CD8-positive, alpha-beta T cell (primary cell): ENCODE measurements at places on chromosomes 1 and 21.
A peak's percentile ranks its signal among the peaks of the same experiment; 100 is the strongest.

- DNase-seq, result no peak
These were observed 389.7 kb upstream of the RUNX1 start for GRCh38 chr21:35438643-35439404.

DNA sequence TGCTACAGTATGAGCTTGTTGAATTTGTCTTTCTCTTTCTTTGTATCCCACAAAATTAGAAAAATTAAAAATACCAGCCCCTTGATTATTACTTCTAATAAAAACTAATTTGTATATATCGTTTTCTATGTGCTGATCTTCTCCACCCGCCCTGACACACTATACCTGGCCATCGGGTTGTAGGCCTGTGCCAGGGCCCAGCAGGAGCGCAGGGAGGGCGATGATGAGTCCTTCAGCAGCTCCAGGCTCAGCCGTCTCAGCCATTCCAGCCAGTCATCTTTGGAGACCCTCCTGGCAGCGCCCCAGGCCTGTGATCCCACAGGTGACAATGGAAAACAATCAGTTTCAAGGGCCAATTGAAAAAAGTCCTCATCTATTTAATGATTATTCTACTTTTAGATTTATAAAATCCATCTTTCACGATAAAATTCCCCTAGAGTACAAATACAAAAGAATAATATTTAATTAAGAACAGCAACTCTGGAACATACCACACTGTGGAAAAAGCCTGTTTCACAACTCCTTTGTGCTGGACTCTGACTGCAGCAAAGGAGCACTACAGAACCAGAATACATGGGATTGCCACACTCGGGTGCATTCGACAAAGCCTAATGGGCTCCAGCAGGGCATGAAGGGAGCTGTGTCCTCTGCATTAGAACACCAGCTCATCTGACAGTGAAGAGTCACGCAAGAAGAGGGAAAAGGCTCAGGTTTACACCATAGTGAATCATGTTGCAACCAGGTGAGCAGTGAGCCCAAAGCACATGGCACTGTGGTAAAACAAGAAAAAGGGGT is 15.4 kb downstream of the ANGPTL7 start:
- DNase-seq, result no peak

- no peak for DNase-seq
These were observed 55.6 kb upstream of the CD34 start for GRCh38 chr1:207966521-207966920.

- no peak for DNase-seq
These were observed 77.5 kb upstream of the KCNK2 start for GRCh38 chr1:215005078-215005477.

GRCh38 chr1:168431882-168432281 is 111.9 kb downstream of the XCL2 start:
- DNase-seq, result no peak

GRCh38 chr1:150362721-150363425 is 1.1 kb upstream of the RPRD2 start:
- DNase-seq, result peak; percentile 32

DNA sequence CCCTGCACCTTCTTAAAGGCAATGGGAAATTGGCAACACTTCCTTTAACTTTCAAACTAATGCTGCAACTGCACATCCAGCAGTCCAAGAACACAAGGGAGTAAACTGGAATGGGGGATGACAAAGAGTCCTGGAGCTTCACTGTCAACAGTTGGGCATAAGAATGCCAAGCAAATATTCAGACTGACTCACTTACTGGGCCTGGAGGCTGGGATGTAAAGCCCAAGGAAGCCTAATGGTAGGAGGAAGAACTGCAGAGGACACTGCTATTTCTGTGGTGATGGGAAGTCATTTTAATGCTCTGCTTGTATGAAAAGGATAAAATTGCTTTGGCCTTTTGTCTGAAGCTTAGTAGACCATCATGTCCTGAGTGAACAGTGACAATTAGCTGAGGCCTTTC is 15.7 kb upstream of the DMRTA2 start:
- DNase-seq, result no peak

DNA sequence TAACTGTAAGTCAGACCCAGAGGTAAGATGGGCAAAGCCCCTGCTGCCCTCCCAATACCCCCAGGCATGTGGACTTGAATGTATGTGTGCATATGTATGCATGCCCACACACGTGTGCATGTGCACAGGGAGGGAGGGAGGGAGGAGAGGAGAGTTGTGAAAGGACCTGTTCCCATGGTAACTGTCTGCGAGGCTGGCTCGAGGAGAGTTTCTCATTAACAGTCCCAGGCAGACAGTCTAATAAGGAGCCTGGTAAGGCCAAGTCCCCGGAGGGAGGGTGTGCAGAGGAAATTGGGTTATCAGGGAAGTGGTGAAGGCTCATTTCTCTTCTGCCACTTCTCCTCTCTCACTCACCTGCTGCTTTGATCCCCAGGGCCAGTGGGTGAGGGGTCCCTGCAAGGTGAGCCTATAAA is 74.9 kb downstream of the NFASC start:
- no peak for DNase-seq

GRCh38 chr1:238115852-238116251 is 225.1 kb upstream of the ZP4 start:
- no peak for DNase-seq

DNA sequence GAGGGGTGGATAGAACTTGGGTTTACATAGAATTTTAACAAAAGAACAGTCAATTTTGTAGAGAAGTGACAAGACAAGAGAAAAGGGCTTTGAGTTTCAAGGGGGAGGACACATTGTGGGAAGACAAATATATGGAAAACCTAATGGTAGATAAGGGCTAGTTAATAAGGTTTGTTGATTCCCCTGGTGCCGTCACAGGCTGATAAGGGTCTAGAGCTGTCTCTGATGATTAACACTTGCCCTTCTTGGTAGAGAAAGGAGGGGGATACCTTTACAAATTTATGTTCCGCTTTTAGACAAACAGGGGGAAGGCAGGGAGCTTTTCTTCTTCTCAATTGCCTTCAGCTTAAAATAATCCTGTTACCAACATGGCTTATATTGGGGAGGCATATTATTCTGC is 124.3 kb downstream of the ETS2 start:
- DNase-seq, result no peak

- DNase-seq, result no peak
These were observed 4.3 kb upstream of the C1orf115 start for GRCh38 chr1:220685879-220686278.

DNA sequence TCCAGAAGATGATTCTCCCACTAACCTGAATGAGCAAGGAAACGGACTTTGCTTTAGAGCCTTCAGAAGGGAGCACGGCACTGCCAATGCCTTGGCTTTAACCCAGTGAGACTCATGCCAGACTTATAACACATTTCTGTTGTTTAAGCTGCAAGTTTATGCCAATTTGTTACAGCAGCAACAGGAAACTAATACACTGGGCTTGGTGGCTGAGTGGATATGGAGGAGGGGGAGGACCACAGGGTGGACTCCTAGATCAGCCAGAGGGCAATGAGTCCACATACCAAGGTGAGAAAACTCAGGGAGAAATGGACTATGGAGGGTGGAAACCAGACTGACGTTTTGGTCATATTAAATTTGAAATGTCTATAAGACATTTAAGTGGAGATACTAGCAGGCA is 156.2 kb upstream of the KCNJ6 start:
- no peak for DNase-seq

DNA sequence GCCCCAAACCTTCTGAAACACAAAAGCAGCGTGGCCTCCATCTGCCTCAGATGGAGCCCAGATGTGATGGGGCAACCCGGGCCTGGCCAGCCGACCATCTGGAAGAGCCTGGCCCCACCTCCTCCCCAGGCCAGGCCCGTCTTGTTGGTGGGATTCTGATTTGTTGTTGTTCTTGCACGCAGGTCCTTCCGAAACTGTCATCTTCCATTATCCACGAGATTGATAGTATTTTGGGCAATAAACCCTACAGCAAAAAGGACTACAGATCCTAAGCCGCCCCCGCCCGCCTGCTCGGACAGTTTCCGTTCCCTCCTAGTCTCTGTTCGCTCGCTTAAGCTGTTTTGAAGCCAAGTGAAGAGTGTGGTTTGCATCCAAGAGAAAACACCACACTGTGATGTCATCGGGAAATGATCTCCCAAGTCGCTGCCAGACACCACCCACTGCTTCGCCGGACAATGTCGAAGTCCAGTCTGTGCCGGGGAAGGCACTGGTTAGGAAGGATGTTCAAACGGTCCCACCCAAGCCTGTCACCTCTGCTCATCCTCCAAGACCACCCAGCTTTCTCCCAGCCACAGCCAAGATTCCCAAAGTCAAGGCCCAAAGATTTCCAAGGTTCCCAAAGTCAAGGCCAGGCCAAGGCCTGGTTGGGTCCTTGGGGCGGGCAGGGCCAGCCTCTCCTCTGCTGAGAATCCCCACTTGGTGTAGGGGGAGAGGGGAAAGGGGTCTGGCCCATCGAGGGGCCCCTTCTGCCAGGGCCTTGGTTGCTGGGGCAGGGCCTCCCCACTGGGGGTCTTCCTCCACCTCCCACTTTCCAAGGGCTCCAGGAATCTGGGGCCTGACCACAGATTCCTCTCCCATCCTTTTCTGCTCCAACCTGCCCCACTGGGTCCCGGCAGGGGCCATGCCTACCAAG is 52.9 kb downstream of the KCNAB2 start:
- no peak for DNase-seq

DNA sequence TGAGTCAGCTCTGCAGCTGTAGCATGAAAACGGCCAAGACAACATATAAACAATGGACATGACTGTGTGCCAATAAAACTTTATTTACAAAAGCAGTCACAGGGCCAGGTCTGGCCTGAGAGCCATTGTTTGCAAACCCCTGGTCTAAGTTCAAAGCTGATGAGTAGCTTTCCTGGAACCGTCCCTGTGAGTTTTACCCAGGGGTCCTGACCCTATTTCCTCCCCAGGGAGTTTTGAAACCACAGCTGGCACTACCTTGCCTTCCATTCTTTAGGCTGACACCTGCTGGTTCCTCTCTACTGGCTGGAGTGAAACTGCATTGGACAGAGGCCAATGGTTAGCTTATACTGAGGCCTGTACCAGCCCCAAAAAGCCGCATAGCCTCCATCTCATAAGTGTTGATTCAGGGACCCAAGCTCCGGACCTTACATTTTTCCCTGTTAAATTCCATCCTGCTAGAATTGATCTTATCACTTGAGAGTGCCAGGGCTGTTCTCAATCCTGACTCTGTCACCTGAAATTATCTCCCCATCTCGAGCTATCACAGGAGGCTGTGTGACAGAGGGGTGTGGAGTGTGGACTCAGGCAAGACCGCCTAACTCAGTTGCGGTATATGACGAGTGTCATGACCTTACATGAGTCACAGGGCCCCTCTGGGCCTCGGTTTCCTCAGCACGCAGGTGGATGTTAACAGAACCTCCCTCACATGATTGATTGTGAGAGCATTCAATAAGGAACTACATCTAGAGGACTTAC is 343.6 kb downstream of the NPHP4 start:
- DNase-seq, result no peak

DNA sequence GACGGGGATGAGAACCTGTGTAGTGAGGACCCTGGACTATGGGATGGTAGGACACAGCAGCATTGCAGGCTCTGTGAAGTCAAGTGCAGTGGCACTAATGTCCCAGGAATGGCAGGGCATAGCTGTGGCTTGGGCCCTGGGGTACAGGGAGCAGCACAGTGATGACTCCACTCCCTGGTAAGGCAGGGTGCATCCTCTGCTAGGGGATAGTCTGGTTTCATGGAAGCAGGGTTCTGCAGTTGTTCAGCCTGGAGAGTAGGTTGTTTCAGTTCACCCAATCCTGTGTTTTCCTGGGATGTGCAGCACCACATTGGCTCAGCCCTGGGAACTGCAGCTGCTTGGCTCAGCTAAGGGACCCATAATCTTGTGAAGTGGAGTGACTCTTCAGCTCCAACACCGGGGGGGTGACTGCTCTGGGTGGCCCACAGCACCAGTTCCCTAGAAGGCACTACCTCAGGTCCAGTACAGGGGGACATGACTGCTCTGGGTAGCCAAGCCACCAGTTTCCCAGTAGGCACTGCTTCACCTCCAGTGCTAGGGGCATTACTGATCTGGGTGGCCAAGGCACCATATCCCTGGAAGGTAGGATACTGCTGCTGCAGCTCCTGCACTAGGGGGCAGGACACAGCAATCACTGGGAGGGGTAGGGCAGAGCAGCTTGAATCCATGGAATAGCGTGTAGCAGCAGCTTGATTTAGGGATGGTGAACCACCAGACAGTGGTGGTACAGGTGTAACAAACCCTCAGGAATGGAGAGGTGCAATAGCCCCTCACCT is 15.3 kb upstream of the C1orf185 start:
- no peak for DNase-seq

- DNase-seq, result no peak
These were observed 15.6 kb downstream of the CADM3 start for GRCh38 chr1:159187033-159187432.

DNA sequence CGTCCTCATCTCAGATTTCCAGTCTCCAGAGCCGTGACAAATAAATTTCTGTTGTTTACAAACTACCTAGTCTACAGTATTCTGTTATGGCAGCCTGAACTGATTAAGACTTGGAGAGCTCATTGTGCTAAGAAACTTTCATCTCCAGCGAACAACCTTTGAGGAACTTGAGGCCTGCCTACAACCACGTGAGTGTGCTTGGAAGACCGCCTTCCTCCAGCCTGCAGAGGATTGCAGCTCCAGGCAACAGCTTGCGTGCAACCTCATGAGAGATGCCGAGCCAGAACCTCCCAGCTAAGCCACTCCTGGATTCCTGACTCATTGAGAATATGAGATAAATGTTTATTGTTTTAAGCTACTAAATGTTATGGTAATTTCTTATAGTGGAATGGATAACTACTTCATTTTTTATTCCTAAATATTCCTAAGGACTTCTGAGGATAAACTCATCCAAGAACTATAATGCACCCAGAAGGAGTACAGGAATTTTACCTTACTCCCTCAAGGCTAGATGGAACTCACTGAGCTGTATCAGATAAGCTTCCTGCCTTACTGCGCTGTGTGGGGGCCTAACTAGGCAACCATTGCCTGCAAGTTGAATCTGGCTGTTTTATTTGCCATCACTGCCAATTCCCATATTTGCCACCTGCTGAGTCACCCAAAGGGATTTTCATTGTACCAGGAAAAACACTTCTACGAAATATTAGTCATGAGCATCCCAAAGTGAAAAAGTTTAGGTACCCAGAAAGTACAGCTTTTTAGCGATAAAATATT is 17.6 kb downstream of the FAM177B start:
- DNase-seq, result no peak

DNA sequence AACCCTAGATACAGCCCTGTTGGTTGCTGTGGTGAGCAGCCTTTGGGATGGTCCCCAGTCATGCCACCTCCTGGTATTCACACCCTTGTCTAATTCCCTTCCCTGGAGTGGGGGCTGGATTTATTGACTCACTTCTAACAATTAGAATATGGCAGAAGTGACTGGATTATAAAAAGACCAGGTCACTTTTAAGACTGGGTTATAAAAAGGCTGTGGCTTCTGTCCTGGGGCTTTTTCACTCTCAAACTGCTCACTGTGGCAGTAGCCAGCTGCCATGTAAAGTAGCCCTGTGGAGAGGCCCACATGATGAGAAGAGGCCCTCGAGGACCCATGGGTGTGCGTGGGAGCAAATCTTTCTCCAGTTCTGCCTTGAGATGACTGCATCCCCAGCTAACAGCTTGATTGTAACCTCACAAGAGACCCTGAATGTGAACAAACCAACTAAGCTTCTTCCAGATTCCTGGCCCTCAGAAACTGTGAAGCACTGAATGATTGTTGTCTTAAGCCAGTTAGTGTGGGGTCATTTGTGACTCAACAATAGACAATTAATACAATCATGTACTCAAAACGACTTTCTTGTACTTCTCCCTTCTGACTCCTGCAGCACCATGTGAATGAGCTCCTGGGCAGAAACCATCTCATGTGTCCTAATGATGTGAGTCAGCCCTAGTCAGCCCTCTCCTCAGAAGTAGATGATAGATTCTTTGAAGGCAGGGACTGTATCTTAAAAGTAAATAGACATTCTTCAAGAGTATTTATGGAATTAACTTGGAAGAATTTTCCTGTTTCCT is 234.9 kb downstream of the TNR start:
- no peak for DNase-seq
